Stimulated activated CD8-positive, alpha-beta memory T cell treated with anti-CD3 and anti-CD28 coated beads, Interleukin-15, amount 100 ng/mL, for 24 hours (primary cell): ENCODE measurements at places on chromosomes 2 and 18.

DNA sequence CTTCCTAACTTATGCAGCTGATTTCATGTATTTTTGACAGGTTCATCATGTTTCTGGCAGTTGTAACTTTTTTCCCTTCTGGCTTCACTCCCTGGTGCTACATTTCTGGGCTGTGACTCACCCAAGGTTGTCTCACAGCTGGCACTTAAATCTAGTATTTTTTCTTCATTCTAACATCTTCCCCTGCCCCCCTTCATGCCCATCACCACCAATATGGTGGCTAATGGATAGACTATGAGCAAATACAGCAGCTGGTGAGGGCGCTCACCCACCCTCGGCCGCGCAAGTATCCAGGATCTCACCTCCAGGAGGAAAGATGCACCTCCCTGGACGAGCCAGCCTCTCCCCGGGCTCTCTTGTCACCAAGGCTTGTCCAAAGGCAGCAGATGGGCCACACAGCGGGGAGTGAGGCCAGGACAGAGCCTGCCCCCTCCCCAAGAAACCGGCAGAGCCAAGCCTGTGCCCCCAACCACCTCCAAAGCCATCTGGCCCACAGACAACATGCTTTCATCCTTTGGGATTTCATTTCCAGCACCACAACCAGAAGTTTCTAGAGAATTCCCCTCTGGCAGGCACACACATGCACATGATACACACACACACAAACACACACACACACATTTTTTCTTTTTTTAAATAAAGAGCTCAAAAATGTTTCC is 39.1 kb downstream of the ATOH8 start:
- no peak for DNase-seq

DNA sequence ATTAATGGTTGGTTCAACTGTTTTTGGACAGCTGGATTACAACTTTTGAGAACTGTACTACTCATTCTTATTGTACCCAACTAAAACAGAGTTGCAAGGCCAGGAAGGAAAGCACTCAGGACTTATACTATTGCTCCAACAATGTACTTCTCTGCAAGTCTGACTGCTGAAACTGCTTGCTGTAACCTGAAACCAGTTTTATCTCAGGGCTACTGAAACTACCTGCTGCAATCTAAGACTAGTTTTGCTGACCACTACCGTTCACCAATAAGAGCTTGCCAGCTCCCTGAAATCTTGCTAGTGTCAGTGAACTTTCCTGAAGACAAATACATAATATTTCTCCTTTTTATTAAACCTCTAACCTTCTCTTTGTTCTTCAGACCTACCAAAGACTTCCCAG is 157.3 kb downstream of the CDCA7 start:
- no peak for DNase-seq

- DNase-seq: no peak
Observed at GRCh38 chr18:76397631-76398030, 97.4 kb downstream of the ZNF516 start.

- no peak for DNase-seq
Observed at GRCh38 chr2:21650569-21650968, 526.8 kb downstream of the TDRD15 start.

DNA sequence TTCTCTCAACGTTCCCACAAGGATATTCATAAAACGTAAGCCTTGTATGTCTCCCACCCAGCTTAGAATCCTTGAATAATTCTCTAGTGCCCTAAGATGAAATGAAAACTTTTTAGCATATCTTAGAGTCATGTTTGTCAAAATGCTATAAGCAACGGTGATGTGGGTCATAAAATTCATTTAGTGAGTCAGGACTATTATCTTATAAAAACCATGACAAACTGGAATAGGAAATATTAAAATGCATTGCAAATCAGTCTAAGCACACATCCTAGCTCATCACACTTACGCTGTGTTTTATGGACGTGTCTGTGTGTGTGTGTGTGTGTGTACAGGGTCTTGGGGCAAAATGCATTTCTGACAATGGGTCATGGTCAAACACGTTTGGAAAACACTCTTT is 119.9 kb upstream of the ST6GAL2 start:
- DNase-seq: no peak

- no peak for DNase-seq
Observed at GRCh38 chr18:45270289-45270771, 344.9 kb upstream of the SLC14A2 start.

DNA sequence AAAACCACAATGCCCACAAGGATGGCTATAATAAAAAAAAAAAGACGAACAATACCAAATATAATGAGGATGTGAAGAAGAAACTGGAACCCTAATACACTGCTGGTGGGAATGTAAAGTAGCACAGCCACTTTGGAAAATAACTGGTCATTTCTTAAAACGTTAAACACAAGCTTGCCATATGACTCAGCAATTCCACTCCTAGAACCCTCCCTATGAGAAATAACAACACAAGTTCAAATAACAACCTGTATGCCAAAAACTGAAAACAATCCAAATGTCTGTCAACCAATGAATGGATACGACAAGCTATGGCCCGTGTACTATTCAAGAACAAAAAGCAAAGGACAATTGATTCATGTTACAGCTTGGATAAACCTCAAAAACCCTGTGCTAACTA is 7.0 kb upstream of the ALPK2 start:
- no peak for DNase-seq

- no peak for DNase-seq
Observed at GRCh38 chr2:55111570-55112228, 61.4 kb upstream of the RTN4 start.

DNA sequence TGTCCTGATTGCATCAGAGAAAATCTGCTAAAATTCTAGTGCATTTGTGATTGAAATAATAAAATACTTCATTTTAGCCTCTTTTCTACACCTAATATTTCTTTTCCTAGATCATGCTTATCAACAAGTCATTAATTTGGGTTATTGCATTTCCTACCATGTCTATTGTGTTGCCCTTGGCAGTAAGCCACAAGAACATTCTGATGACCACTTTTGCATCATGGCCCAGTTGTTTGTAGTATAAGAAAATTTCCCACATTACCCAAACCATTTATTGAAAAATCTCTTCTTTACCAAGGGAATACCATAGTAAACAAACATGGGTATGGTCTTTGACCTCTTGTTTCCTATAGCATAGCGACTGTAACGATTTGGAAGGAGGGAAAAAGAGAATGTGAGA is 76.3 kb downstream of the R3HDM1 start:
- DNase-seq: no peak

GRCh38 chr18:48136827-48137373 is 206.4 kb upstream of the SMAD2 start:
- no peak for DNase-seq
